ENCODE measurements at places on chromosomes 1 and 21.

- peak; percentile 65 for DNase-seq
Observed at GRCh38 chr1:157156058-157156541, 17.9 kb upstream of the ETV3 start.

- DNase-seq, result no peak
Observed at GRCh38 chr1:32977546-32978087, 13.0 kb upstream of the RNF19B start.

DNA sequence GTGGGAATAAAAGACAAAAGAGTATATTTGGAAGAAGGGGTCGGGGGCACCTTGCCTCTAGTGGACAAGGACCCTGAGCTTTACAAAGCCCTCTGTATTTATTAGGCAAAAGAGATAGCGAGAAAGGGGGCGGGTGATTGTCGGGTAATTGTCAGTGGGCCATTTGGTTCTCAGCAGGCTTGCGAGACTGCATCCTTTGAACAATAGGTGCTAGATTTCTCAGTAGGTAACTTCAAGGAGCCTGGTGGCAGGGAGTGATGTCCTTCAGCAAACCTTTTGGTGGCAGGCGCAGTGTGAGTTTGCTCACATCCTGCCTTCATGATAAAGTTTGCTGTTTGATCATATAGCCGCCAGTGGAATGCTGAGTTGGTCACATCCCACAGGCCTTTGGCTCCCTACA is 71.4 kb downstream of the AXDND1 start:
- no peak for DNase-seq

- DNase-seq, result no peak
Observed at GRCh38 chr21:38839328-38840286, 33.9 kb downstream of the ETS2 start.

GRCh38 chr1:240304466-240304865 is 212.8 kb downstream of the FMN2 start:
- DNase-seq, result no peak

DNA sequence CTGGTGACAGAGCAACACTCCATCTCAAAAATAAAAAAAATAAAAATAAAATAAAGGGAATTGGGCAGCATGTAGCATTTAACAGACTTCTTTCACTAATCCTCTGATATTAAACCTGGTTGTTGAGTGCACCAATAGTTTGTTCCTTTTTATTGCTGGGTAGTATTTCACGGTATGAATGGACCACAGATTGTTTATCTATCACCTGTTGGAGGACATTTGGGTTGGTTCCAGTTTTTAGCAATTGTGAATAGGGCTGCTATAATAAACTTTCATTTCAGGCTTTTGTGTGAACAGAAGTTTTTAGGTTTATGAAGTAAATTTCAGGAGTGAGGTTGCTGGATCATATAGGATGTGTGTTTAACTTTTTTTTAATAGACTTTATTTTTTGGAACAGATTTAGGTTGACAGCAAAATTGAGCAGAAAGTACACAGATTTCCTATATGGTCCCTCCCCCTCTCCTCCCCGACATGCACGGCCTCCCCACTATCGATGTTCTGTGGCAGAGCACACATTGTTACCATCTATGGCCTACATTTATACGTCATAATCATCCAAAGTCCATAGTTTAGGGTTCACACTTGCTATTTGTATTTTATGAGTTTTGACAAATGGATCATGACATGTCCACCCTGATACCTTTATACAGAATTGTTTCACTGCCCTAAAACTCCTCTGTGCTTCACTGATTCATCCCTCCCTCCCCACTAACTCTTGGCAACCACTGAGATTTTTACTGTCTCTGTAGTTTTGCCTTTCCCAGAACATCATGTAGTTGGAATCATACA is 66.1 kb upstream of the TMPRSS2 start:
- no peak for DNase-seq

DNA sequence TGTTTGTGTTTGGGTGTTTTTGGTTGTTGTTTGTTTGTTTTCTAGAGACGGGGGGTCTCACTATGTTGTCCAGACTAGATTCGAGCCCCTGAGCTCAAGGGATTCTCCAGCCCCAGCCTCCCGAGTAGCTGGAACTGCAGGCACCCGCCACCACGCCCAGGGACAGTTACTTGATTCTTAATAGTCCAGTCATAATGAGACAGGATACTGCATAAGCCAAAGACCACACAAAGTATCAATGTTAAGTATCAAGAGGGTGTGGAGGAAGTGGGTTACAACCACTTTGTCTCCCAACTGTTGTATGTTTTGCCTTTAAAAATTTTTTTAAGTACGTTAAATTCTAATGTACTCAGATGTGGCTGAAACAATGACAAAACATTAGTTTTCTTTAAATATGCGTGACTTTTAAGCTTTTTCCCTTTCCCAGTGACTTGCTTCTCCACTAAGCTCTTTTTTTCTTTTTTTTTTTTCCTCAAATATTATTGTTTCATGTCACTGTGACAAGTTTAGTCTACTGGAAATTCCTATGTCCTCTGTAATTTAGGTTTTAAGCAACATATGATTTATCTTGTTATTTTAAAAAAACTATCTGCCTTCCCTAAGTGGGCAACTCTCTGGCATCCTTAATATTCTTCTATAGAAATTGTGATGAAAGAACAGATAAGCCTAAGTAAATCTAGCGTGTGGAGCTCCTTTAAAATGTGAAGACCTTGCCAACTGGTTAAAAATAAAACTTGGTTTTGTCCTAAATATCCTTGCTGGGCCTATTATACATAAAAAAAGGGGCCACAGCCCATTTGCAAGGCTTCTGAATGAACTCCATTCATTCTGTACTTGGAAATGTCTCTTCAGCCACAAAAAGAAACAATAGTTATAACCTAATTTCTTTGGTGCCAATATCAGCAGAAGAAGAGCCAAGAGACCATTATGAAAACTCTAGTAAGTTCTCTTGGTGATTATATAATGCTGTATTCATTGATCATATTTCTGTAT is 56.2 kb upstream of the DPH5 start:
- DNase-seq, result peak; percentile 9

DNA sequence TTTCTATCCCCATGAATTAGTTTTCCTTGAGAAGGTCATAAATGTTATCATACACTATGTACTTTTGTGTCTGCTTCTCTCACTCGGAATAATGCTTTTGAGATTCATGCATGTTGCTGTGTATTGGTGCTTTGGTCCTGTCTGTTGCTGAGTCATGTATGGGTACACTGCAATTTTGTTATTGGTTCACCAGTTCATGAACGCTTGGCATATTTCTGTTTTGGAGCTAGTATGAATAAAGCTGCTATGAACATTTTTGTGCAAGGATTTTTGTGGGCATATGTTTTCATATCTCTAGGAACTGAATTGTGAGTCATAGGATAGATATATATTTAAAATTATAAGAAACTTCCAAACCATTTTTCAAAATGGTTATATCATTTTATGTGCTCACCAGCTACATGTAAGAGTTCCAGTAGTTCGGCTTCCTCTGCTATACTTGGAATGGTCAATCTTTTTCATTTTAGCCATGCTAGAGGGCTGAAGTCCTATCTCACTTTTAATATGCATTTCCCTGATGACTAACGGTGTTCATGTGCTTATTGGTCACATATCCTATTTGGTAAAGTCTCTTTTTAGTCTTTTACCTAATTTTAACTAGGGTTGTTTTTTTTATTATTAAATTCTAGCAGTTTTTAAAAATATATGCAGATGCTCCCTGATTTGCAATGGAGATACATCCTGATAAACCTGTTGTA is 38.2 kb downstream of the ETS2 start:
- DNase-seq, result no peak

DNA sequence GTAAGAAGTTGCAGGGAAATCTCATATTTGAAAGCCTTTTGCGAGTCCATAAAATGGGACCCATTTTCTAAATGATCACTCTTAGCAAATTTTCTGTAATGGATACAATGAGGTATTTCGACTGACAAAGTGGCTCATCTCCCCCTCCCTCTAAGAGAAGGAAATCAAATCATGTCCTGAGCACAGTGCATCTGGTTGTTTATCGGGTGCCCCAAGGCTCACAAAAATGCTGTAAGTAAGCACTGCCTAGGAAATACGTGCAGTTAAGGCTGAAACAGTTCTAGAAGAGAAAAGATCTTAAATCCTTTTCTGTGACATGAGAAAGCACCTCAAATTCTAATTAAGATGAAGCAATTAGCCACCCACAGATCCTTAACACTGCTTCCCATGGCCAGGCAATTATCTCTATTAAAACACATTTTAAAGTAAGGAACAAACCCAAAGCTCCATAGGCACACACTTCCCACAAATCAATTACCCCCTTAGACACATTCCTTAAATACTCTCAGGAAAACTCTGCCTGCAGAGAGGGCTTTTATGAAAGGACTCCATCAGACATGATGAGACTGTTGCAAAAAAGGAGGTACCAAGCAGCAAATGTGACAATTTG is 216.3 kb downstream of the KCNH1 start:
- no peak for DNase-seq

DNA sequence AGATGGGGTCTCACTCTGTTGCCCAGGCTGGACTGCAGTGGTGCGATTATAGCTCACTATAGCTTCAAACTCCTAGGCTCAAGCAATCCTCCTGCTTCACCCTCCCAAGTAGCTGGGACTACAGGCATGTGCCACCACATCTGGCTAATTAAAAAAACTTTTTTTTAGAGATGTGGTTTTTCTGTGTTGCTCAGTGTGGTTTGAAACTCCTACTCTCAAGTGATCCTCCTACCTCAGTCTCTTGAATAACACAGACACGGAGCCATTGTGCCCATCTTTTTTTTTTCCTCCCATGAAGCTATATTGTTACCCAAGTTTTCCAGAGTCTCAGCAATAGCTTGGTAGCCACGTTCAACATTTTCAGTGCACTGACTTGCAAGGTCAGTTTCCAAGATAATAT is 2.7 kb downstream of the GIPC2 start:
- no peak for DNase-seq

DNA sequence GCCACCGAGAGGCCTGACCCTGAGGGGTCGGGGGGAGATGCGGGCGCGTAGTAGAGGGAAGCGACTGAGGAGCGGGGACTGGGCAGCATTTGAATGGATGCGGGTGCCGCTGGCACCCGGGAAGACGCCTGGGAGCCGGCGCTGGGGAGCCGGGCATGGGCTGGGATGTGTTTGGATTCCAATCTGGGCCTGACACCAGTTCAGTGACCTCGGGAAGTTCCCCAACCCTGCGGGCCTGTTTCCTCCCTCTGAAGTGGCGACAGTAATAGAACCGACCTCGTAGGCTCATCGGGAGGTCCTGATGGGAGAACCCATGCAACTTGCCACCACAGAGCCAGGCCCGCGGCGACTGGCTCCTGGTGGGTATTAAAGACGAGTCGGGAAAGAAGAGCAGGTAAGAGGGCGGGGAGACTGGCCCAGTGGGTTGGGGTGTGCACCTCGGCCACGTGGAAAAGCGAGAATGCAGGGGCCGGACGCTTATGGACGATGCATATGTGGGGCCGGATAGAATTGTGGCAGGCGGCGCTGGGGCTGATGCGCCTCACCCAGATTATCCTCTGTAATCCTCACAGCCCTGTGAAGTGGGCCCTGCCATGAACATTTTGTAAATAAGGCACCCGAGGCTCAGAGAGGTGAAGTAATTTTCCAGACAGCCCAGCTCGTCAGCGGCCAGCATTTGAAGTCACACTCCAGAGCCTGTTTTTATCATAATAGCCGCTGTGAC is 105.8 kb downstream of the SLC16A1 start:
- no peak for DNase-seq

GRCh38 chr1:228048120-228048519 is 34.4 kb upstream of the ARF1 start:
- no peak for DNase-seq

DNA sequence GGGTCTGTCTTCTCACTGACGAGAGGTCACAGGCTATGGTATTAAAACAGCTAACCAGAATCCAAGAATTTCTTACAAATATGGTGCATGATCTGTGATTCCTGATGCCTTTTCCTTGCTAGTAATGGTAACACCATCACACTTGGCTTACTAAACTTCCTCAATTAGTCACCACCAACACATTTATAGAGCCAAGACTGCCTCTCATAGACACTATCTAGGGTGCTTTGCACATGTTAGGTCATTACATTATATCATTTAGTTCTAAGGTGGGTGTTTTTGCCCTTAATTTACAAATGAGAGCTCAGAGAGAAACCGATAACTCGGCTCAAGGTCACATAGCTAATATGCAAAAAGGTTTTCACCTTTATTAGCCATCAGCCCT is 8.7 kb downstream of the KIF21B start:
- DNase-seq, result no peak

- no peak for DNase-seq
Observed at GRCh38 chr1:159825564-159825963, 1.1 kb upstream of the SLAMF8 start.

DNA sequence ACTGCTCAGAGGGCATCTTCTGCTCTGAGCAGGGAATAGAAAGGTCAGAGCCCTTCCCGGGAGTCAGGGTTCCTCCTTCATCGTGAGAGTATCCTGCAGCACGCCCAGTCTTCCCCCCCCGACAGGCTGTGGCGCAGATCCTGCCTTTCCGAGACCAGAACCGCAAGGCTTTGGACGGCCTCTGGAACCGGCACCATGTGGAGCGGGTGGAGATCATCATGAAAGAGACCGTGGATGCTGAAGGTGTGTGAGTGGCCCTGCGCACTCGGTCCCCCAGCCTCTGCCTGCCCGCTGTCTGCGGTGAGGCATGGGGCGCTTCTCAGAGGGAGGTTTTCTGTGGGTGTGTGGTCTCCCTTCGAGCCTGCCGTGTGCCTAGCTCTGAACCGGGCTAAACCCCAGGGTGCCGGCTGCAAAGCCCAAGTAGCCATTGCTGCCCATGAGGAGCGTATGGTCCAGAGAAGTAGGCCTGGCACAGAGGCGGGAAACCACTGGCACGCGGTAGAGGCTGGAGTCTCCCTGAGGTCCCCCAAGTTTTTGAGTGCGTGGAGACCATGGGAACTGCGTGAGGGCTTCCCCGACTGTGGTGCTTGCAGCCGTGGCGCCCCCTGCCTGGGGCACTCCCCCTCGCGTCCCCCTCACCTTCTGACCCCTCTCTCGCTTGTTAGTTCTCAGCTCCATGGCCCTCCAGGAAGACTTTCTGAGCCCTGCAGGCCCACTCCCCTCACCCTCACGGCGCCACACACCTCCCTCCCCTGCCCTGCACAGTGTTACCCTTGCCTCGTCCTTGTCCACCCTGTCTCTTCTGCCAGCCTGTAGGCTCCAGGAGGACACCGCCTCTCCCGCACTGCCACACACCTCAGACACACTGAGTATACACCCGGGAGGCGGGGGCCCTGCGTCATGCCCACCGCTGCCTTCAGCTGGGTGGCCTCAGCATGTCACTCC is 12.5 kb downstream of the H6PD start:
- no peak for DNase-seq

GRCh38 chr1:94486990-94487389 is 54.6 kb downstream of the F3 start:
- DNase-seq, result no peak

DNA sequence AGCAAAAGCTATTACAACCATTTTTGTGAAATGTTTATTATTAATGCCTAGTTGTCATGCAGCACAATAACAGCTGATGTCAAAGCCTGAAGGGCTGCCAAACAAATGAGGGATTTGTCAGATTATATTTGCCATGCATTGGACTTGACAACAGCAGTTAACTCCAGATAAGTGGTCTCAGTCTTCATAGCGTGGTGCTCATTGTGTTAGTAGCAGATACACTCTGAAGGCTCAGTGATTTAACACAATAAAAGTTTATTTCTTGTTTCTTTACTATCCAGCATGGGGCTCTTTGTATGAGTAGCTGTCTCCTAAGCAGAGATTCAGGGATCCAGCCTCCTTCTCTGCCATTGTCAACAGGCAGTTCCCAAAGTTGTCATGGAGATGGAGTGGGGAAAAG is 76.0 kb upstream of the PTGFRN start:
- no peak for DNase-seq

GRCh38 chr1:170309389-170310013 is 163.7 kb downstream of the NTMT2 start:
- DNase-seq, result no peak
